ENCODE measurements at places on chromosomes 6 and 20. TPM values are rescaled to one million over a fixed set of nuclear protein-coding genes. Genes with fewer than 3 reads are reported as not detected.

Gene PDE10A
- 17.3 TPM for total RNA-seq

Gene ARHGAP40
- not detected for total RNA-seq

Gene LRRC73
- 0.37 TPM for total RNA-seq

Gene ZSWIM3
- 3.7 TPM for total RNA-seq

Gene SCUBE3
- 11.4 TPM for total RNA-seq

All from neural progenitor cell (in vitro differentiated cells).